NCI-H187 (cell line): ENCODE measurements at places on chromosomes 12 and 14.

- no peak for DNase-seq
Measured at GRCh38 chr12:16603260-16603915, 2.6 kb downstream of the LMO3 start.

DNA sequence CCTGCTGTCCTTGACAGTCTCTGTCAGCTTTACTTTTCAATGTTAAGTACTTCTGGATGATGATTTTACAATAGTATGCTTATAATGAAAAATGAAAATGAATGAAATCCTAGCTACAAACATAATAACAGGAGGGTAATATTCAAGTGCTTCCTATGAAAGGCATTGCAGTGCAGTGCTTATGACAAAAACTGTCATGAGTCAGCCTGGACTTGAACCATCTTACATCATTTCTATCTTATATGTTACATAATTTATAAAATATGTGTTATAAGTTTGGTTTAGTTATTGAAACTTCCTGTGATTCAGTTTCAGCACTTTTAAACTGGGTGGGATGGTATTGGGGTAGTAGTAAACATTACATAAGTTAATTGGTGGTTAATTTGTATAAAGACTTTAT lies 451.7 kb downstream of the TMEM117 start:
- DNase-seq, result no peak

- no peak for DNase-seq
Measured at GRCh38 chr12:42360747-42361403, 34.9 kb downstream of the PPHLN1 start.

GRCh38 chr12:102726686-102727085 lies 190.4 kb downstream of the PAH start:
- no peak for DNase-seq

- no peak for DNase-seq
Measured at GRCh38 chr12:80935111-80935510, 2.6 kb downstream of the LIN7A start.

DNA sequence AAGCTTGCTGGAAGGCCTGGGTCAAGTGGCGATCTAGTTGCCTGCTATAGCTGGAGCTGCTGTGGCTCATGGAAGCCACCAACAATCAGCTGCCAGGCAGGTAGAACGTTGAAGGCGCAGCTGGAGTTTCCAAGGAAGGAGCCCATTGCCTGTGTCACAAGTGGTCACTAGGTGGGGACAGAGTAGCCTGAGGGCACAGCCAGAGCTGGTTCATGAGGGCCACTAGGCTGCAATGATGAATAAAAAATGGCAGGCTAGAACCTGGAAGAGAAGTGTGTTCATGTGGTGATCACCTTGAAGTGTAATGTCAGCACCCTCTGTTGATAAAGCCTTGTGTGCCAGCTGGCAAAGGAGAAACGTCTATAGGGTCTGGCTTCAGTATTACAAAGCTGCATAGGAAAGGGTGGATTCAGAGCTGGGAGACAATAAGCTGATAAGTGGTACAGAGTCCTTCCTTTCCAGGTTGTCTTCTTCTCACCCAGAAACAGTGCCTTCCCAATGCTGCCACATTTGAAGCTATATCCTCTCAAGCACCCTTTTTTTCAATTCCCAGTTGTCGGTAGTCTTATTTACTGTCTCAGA lies 165.8 kb downstream of the EMP1 start:
- DNase-seq, result no peak

GRCh38 chr14:68506021-68506644 lies 286.7 kb downstream of the ZFP36L1 start:
- DNase-seq, result no peak

DNA sequence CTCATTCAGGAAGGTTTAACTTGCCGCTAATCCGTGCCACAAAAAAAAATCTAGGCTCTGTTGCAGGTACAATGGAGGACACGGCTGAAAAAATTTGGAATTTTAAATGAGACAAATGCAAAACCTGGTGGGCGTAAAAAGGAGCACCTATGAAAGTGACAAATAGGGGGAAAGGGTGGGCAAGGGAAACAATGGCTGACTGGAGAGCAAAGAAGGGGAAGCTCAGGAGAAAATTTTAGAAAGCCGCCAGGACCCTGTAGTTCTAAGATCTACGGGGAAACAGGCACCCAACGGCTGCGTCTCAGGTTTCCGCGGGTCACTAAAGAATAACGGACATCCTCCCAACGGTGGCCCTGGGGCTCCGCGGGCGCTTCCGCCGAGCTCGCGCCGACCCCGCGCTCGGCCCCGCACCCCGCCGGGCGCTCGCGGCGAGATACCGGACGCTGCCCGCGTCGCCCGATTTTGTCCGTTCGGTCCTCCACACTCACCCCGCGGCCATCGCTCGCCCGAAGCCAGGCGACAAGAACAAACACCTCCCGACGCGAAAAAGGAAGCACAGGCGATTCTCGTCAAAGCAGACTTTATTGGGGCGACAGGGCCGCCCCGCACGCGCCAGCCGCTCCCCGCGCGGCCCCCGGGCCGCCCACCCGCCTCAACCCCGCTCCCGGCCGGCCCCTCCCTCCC lies 1.1 kb upstream of the YY1 start:
- DNase-seq, result peak; percentile 29
